ENCODE measurements at places on chromosomes 7 and 10.
A peak's percentile ranks its signal among the peaks of the same experiment; 100 is the strongest.

DNA sequence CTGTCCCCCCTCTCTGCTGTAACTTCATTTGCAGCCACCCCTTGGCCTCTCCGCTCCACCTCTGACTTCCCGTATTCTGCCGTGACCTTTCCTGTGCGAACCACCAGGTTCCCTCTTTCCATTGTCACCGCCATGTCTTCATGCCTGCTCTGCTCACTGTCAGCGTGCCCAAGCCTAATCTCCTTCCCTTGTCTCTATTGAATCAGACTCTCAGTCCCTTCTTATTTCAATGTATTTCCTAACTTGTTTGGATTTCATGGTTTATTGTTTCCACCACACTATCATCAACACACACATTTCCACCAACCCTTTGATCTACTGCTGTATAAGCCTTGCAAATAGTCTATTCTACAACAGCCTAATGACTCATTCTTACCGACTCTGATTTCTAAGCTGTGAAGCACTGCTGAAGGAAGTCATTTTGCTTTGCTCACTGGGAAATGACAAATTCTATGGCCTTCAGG, 30.0 kb upstream of the INHBA start:
- no peak for DNase-seq

DNA sequence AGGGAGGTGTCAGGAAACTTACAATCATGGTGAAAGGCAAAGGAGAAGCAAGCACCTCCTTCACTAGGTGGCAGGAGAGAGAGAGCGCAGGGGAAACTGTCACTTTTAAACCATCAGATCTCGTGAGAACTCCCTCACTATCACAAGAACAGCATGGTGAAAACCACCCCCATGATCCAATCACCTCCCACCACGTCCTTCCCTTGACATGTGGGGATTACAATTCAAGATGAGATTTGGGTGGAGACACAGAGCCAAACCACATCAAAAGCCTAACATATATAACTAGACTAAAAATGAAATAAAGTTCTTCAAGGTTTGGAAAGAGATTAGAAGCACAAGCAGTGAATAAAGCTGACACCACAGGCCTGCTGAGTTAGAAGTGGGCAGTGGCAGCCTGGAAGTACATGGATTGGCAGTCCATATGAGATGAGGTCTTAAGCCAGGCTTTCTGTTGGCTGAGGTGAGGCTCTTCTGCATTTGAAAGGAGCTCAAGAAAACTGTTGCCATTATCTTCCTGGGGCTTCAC, 96.4 kb upstream of the MDFIC start:
- DNase-seq: peak; percentile 65

GRCh38 chr10:70967591-70968587, 79.5 kb upstream of the PCBD1 start:
- no peak for DNase-seq

DNA sequence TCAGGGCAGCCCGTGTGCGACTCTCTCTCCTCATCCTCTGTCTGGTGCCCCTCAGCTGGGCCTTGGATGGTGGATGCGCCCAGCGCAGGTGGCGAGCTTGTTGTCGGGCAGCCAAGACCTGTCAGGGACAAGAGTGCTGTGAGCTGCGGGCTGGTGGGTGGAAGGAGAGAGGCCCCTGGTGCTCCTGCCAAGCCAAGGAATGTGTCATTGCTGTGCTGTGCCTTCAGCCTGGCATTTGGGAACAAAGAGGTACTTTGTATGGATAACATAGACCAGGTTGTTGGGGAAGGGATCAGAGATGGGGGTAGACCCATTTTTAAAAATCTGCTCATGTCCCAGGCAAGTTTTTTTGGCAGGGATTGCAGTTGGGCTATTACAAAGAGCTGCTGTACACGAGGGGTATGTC, 120.9 kb downstream of the PKD1L1 start:
- no peak for DNase-seq

DNA sequence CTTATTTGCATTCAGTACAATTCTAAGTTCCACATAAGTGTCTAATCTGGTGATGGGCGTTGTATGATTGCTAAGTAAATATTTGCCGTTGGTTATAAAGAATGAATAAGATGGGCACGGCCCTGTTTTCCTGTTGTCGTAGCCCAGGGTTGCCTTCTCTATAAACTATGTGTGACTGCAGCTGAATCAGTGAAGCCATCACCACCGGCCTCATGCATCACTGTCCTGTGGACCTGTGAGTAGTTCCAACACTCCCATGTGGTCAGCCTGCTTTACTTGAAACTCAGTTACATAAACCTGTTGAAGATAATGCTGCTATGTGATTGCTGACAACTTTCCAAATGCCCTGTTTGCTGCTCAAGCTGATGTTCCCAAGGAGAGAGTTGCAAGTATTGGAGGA, 21.6 kb upstream of the KLF6 start:
- DNase-seq: no peak

GRCh38 chr10:42963312-42963711, 113.6 kb upstream of the RET start:
- peak; percentile 7 for DNase-seq
